ENCODE measurements at places on chromosomes 4 and X. TPM values are rescaled to one million over a fixed set of nuclear protein-coding genes. Genes with fewer than 3 reads are reported as not detected.
A peak's percentile ranks its signal among the peaks of the same experiment; 100 is the strongest.

DNA sequence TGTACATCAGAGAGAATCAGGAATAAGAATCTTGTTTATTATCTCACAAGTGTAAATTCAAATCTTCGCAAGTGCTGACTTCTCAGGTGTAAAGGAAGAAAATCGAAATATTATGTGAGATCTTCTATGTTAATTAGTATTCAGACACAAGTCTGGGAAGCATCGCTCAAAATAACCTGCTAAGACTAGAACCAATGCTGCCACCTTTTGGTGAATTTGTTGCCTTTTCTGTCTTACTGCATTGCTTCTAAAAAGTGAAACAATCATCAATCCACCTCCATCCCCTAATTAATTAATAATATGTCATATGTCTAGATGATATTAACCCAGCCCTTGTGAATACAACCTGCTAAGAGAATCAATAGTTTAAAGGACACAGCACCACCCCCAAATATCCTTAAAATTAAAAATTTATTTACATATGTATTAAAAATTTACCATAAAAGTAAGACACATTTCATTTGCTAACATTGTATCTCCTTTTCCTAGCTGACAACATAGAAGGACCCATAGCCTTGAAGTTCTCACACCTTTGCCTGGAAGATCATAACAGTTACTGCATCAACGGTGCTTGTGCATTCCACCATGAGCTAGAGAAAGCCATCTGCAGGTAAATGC lies 3.5 kb downstream of the EPGN start:
- DNase-seq = peak; percentile 34

GRCh38 chr4:140754918-140755773 lies 1.0 kb downstream of the TBC1D9 start:
- no peak for DNase-seq

DNA sequence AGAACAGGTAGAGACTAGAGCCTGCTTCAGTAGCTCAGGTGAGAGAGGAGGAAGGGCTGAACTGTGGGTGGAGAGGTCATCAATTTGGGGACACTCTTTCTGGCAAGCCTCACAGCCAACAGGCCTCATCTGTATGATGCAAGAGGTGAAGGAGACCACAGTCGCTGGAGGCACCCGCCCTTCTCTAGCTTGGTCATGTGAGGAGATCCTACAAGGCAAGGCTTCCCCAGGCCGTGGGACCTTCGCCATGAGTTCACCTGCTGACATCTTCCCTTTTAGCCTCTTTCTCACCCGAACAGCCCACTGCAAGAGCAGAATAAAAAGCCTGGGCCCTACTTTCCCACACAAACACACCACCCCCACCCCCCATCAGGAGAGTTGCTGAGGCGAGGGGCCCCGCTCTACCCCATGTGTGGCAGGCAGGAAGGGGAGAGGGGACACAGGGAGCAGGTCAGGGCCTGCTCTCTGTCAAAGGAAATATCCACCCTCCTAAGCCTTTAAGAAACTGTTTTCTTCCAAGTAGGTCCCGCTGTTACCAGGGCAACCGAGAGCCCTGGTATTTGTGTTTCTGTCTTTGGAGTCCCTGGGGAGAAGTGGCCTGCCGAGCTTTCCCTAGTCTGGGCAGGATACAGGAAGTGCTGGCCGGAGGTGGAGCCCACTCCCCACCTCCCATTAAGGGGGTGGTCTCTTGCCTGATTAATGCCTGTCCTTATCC lies 8.1 kb downstream of the RTL5 start:
- no peak for DNase-seq

GRCh38 chr4:88414755-88415154 lies 36.1 kb downstream of the HERC6 start:
- no peak for DNase-seq

- DNase-seq = no peak
Measured at GRCh38 chr4:33054656-33055196, 2334.6 kb downstream of the PCDH7 start.

Gene MTNR1A
- polyA plus RNA-seq = not detected

Gene HSFX2
- polyA plus RNA-seq = not detected

- DNase-seq = no peak
Measured at GRCh38 chrX:18935893-18936292, 48.0 kb downstream of the PHKA2 start.

- no peak for DNase-seq
Measured at GRCh38 chr4:165628572-165628971, 244.5 kb upstream of the TLL1 start.

Gene LINC00632
- polyA plus RNA-seq = 0.26 TPM

Gene PNMA6F
- not detected for polyA plus RNA-seq

GRCh38 chr4:165580351-165580905 lies 201.6 kb downstream of the CPE start:
- no peak for DNase-seq

Gene HNRNPDL
- polyA plus RNA-seq = 279 TPM

DNA sequence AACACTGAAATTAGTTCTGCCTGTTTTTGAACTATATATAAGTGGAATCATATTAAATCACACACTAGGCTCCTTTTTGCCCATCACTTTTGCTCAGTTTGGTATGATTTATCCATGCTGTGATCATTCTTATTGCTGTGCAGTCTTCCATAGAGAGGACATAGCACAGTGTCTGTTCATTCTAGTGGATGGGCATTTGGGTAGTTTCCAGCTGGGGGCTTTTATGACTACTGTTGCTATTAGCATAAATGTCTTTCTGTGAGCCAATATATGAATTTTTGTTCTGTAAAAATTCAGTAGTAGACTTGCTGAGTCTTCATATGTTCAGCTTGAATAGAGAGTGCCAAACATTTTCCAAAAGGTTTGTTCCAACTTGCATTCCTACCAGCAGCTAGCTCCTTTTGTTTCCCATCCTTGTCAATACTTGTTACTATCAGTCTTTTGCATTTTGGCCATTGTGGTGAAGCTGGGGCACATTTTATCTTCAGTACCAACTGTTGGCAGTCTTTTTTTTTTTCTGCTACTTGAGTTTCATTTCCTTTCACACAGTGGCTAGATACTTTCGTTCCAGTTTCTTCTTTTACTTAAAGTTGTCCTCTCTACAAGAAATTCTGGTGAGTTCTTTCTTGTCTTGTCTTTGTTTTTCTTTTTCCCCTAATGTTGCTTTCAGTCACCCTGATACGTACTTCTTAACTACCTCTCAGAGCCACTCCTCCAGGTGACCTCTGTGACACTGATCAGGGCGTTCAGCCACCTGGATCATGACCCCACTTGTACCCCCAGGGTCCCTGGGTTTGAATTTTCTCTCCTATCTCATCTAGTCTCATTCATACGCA lies 87.0 kb downstream of the ANXA3 start:
- DNase-seq = no peak

- no peak for DNase-seq
Measured at GRCh38 chr4:26748811-26749210, 111.8 kb upstream of the STIM2 start.

DNA sequence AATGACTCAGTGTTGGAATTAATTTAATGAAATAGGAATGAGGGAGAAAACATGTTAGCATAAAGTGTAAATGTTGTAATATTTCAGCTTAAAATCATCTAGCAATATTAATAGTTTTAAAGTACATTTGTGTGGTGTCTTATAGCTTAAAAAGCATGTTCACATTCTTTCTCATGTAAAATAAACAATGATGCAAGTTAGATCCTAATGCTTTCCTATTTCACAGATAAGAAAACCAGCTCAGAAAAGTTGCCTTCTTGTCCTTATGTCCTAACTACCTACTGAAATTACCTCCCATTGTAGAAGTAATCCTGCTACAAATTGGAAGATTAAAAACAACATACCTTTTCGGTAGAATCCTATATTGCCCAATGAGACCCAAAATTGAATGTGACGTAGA lies 40.9 kb upstream of the PRDM8 start:
- no peak for DNase-seq

- DNase-seq = no peak
Measured at GRCh38 chrX:39721566-39722279, 376.0 kb downstream of the BCOR start.

DNA sequence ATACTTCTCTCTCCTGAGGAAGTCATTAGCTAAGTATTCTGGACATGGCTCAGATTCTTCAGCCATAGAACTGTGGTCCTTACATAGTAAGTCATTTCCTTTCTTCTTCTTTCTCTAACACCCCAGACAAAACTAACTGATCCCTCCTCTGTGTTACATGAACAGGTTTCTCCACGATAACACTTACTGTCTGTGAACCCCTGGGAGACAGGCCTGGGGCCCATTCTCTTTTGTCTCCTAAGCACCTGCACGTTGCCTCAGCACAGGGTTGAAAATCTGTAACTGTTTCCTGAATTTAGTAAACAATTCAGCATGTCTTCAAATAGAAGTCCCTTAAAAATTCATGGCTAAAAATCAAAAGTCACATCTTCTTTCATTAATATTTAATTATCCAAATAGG lies 24.7 kb downstream of the APBB2 start:
- no peak for DNase-seq

Gene BGN
- polyA plus RNA-seq = not detected

DNA sequence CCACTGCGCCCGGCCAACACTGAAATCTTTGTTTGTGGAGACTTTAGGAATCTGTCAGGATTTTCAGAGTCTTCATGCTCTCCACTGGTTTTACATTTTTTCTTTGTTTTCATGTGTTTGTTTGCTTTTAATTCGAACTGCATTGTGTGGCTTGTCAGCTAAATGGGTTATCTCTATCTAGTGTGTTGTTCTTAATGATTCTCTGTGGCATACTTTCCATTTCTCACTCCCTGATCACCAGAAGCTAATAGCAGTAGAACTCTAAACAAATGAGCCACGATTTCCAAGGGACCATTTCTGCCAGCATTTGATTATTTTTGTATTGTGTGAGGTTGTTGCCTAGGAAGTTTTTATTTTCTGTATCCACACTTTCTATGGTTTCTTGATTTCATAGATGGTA lies 352.4 kb downstream of the CAMK2D start:
- DNase-seq = no peak

DNA sequence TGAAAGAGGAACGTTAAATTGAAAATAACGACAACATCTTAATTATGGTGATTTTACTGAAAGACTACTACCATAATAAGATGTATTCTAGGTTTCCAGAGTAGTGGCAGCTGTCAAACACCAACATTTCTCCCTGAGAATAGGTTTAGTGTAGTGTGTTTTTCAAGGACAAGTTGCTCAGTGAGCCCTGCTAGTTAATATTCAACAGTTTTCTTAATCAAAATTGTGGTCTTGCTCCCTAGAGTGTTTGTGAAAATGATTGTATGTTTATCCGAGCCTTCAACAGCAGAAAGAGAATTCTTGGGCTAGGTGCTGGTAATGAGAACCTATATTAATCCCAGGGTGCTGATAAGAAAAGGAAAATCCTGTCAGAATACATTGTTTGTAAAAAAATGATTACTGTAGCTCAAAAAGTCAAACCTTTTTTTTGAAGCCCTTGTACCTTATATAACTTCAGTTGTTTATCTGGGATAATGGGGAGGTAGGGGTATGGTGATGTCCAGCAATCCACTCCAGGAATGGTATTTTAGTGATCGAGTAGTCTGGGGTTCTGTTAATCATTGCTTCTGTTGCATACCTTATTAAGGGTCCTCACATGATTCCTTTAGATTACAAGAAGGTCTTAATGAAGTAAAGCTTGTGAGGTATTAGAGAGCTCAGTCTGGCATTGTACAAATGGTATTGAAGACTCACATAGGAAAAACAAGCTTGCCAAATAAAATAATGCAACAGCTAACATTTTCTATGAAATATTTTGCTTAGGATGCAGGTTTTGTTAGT lies 110.7 kb downstream of the CCSER1 start:
- DNase-seq = no peak

GRCh38 chr4:105351861-105352260 lies 122.0 kb downstream of the PPA2 start:
- DNase-seq = no peak

DNA sequence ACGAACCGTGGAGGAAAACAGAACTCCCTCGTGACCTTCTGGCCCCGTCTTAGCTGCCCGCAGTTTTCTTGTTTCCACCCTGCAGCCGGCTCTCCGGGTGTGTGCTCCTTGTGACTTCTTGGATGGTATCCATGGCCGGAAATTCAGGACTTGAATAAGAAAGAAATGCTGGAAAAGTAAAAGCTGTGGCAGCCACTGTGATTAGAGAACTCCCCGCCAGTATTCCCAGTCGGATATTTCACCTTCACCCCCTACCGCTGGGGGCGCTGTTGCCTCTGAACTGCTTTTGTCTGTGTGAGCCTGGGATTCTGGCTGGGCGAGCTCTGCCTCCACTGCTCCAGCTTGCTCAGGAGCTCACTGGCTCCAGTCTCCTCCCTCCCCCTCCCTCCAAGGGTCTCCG lies 41.5 kb upstream of the CYP4V2 start:
- no peak for DNase-seq

GRCh38 chr4:168397611-168398169 lies 79.1 kb upstream of the DDX60 start:
- DNase-seq = no peak

Gene CENPVL1
- not detected for polyA plus RNA-seq

DNA sequence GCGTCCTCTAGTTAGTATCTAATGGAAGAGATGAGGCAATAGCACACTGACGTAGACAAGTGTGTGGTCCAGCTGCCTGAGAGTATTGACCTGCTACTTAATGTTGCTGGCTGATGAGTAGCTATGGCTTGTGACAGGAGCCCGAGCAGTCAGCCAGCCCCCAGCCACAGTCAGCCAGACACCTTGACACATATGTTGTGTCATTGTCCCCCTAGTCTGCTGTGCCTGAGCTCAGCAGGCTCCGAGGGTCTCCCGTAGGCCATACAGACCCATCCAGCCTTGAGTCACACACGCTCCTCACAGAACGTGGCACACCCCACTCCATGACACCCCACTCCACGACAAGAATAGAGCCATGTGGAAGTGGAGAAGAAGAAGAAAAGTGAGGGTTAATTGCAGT lies 362.1 kb downstream of the UNC5C start:
- DNase-seq = no peak

GRCh38 chr4:5079581-5079980 lies 28.3 kb downstream of the STK32B start:
- no peak for DNase-seq

Gene PRRG1
- not detected for polyA plus RNA-seq

Gene GYPA
- polyA plus RNA-seq = not detected

DNA sequence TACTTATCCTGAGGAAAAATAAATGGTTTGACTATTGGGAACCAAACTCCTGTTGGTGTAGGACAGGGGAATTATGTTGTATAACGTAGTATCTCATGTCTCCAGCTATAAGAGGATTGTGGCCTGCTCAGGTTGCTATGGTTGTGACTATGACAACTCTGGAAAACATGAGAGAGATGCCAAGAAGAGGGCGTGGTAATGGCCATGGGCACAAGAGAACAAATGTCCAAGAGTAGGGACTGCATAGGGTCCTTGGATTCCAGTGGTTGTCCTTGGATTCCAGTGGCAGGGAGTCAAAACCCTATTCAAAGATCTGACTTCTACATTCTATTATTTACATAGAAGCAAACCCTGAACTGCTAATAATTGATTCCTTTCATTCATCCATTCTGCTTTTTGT lies 6.8 kb upstream of the MOB1B start:
- no peak for DNase-seq

GRCh38 chr4:77169481-77169880 lies 12.5 kb downstream of the CCNG2 start:
- no peak for DNase-seq

- DNase-seq = no peak
Measured at GRCh38 chr4:4864443-4864939, 5.0 kb downstream of the MSX1 start.

GRCh38 chrX:40748977-40749376 lies 13.6 kb upstream of the MED14 start:
- no peak for DNase-seq

Data from CD4-positive, alpha-beta memory T cell (primary cell).